Lung microvascular endothelial cell (primary cell): ENCODE measurements at places on chromosomes 7 and 10.
A peak's percentile ranks its signal among the peaks of the same experiment; 100 is the strongest.

DNA sequence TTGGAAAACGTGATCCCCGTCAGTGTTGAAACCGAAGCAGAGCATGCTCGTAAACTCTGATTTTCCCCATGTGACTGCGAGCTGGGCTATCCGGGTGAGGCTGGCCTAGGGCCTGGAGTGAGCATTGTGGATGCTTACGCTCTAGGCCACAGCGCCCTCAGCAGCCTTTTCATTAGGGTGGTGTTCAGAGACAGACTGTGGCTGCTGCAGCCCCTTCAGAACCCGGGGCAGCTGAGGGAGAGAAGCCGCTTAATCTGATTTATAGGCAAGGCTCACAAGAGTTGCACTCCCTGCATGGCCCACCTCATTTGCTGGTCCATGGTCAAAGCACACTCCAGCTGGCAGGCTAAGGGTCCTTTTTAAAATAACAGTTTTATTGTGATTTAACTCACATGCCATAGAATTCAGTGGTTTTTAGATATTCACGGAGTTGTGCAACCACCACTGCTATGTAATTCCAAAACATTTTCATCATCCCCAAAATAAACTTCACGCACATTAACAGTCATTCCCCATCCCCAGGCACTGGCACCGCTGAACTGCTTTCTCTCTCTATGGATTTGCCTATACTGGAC, 72.5 kb downstream of the SYPL1 start:
- DNase-seq: no peak

DNA sequence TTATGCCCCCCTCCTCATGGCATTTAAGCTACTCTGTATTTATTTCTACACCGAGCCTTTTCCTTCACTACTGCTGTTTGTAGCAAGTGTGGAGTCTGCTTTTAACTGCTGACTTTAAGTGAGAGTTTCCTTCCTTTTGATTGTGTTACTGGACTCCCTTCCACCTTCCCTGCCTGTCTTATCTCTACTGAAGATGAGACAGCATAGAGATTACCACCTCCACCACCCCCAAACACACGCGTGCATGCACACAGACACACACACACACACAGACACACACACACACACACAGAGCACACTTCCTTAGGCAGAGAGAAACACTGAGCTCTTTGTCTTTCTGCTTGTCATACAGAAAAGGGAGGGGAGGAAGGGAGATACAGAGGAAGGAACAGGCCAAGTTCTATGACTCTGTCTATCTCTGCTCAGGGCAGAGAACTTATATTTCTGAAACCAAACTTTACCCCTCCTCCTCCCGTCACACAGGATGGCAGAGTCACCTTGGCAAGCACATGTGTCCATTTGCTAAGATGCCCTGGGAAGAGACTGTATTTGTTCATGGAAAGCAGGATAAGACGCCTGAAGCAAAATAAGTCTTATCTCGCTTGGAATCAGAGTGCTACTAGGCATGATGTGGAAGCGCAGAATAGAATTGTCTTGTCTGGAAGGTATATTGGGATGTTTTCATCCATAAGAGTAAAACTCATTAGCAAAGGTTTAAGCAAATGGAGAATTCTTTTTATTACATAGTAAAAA, 81.8 kb upstream of the CAV2 start:
- peak; percentile 57 for DNase-seq

GRCh38 chr7:153832160-153832559, 220.0 kb upstream of the DPP6 start:
- no peak for DNase-seq

DNA sequence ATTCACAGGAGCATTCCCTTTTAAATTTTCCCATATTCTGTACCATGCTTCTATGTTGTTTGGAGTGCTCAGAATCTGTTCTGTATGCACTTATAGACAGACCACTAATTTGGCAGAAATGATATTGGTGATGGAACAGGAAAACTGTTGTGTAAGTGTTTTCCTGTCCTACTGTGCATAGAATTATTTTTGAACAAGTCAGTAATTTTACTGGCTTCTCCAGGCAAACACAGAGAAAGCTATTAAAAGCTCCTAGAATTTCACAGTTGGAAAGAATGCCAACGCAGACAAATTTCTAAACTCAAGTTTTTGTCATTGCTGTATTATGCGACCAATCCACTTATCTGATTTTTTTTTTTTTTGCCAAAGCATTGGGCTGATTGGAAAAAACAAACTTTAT, 55.7 kb downstream of the ANKMY2 start:
- DNase-seq: no peak

DNA sequence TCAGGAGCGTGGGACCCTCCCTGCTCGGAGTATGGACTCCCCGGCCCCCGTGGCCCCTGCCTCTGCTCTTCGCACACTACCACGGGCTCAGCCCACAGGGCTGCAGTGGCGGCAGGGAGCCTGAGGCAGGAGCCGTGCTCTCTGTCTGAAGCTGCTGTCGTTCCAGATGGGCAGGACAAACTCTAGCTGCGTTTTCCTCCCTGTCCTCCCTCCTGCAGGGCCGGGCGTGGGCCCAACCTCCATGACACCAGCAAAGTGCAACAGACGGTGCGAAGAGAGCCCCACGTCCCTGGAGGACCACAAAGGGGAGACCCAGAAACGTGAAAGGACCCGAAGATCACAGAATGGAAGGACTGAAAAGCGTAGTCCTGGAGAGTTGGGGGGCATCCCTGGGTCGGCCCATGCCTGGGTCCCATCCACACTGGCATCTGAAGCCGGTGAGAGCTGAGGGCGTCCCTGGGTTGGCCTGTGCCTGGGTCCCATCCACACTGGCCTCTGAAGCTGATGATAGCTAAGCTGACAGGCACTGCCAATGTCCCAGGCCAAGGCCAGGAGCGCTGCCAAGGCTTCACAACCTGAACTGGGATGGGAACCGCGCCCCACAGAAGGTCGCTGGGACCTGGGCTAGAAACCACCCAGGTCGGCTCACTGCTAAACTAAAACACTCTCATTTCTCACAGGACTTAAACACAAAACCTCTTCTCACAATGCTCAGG, 267.0 kb downstream of the MAD1L1 start:
- DNase-seq: no peak

- DNase-seq: no peak
Measured at GRCh38 chr10:34740321-34740720, 74.8 kb downstream of the PARD3 start.

GRCh38 chr10:129863201-129863663, 100.8 kb downstream of the EBF3 start:
- no peak for DNase-seq

DNA sequence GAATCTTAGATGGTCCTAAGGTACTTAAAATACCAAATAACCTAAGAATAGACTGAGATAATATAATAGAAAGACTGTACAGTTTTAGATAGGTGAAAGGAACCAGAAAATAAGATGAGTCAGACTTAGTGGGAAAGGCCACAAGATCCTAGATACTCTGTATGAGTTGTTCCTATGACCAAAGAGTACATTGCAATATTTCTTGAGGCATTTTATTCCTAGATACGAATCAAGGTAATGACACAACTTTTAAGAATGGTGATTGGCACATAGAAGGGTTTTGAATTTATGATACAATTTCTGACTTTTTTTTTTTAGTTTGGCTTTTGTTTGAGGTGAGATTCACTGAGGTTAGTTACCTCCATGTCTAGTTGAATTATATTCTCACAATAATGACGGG, 30.2 kb downstream of the MGAM start:
- no peak for DNase-seq

DNA sequence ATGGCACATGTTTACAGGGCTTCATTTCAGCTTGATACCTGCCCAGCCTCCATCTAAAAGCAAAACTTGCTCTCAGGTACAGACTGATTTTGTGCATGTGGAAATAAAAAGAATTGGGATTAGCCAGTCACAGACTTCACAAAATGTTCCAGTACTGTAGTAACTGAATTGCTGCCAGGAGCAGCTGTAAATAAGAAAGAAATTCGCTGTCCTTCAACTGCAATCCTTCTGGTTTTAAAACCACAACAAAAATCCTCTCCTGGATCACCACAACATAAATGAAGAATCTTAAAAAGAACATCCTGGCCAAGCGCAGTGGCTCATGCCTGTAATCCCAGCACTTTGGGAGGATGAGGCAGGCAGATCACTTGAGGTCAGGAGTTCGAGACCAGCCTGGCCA, 3.9 kb upstream of the MIOS start:
- no peak for DNase-seq

DNA sequence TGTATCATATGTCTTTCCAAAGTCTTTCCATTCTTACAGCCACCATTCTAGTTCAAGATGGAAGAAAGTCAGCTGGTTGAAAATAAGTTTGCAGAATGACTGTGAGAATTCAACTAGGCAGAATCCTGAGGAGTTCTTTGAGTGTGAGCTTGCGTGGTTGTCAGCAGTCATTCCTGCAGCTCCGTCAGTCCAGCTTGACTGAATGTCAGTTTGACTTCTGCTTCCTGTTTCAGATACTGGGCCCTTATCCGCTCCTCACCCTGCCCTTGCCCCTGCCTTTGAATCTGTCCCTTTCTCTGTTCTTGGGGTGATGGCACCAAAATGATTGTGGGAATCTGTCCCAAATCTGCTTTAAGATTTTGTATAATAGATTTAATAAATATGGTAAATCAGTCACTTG, 27.8 kb downstream of the SLC26A5 start:
- no peak for DNase-seq

DNA sequence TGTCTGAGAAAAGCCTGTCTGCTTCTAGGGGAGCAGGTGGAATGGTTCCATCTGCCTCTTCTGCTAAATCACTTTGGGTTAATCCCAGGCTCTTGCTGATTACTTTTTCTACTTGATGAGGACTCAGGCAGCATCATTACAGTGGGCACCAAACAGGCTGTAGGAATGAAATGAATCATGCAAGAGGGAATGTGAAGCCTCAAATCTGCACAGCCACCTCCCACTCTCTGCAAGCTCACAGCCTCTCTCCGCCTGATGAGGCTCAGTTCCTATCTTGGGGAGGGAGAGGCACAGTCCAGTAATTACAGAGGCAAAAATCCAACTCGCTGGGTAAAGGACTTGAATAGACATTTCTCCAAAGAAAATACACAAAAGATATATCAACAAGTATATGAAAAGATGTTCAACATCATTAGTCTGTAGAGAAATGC, 34.0 kb downstream of the HSPA12A start:
- DNase-seq: no peak

- no peak for DNase-seq
Measured at GRCh38 chr7:52944921-52945320, 90.5 kb upstream of the POM121L12 start.

DNA sequence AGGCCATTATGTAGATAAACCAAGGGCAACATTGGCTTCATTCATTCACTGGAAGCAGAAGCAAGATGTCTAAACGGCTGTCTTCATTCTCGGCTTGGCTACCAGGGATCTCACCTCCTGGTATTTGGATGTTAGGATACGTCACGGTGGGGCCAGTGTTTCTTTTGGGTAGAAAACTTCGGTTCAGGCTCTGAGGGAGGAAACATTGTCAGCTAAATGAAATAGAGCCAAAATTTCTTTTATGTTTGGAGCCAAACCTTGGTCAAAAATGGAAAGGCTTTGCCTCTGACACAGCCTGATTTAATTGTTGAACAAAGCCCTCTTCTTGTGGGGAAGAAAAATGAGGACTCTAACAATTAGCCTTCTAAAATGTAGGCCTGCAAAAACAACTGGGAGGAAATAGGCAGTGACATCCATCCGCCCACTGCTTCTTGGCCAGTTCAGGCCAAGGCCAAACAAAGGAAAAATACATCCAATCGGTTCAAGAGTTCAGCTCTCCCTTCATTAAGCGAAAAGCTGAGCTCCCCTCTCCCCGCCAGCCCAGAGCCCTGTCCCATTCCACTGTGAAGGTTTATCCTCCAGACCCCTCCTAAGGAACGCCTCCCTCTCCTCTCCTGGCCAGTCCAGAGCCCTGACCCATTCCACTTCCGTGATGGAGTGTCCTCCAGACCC, 44.4 kb downstream of the PFKFB3 start:
- peak; percentile 43 for DNase-seq

- peak; percentile 96 for DNase-seq
Measured at GRCh38 chr10:73965890-73966768, 31.8 kb upstream of the VCL start.

- DNase-seq: no peak
Measured at GRCh38 chr10:66927251-66927935, 1.6 kb downstream of the LRRTM3 start.

GRCh38 chr7:139869886-139870285, 40.8 kb downstream of the TBXAS1 start:
- no peak for DNase-seq

- no peak for DNase-seq
Measured at GRCh38 chr7:78261302-78261701, 462.7 kb downstream of the PHTF2 start.

GRCh38 chr10:31157123-31158010, 125.7 kb upstream of the ZNF438 start:
- peak; percentile 11 for DNase-seq

GRCh38 chr10:128165536-128165935, 39.3 kb upstream of the MKI67 start:
- DNase-seq: no peak

GRCh38 chr10:95789902-95790301, 33.9 kb downstream of the ENTPD1 start:
- DNase-seq: no peak

DNA sequence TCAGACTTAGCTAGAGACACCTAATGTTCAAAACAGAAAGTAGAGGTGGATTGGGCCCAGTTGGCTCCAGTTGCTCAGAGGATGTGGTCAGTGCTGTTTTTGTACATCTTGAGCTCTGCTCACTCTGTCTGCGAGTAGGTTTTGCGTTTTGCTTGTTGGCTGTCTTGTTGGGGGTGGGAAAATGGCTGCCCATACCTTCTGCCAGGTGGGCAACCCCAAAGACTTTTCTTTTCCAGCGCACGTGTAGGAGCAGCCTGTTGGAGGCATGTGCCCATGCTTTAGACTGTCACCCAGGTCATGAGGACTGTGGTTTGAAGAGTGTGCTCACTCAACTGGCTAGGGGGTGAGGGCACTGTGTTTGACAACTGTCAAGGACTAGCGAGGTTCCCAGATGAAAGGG, 73.9 kb downstream of the KAT6B start:
- no peak for DNase-seq

GRCh38 chr10:14562218-14563075, 212.2 kb downstream of the FAM107B start:
- no peak for DNase-seq

DNA sequence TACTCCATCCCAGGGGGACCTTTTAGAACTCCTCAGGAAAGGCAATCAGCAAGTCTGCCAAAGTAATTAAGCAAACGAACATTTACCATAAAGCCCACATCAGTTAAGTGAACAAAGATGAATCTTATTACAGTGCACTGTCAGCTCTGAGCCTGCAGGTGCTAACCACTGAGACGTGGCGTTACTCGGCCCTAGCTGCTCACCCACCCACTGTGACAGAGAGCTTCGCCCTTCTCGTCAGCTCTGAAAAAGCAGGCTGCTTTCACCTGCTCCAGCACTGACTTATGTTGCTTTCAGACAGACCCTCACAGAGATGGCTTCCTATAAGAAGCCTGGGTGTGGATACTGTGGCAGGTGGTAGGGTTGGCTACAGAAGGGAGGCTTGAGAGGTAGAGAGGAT, 57.7 kb upstream of the KCNIP2 start:
- no peak for DNase-seq

GRCh38 chr7:20491284-20491683, 124.2 kb upstream of the ABCB5 start:
- DNase-seq: no peak

- no peak for DNase-seq
Measured at GRCh38 chr7:135998081-135998480, 20.9 kb upstream of the MTPN start.
